ENCODE measurements at places on chromosomes 7 and 10.

DNA sequence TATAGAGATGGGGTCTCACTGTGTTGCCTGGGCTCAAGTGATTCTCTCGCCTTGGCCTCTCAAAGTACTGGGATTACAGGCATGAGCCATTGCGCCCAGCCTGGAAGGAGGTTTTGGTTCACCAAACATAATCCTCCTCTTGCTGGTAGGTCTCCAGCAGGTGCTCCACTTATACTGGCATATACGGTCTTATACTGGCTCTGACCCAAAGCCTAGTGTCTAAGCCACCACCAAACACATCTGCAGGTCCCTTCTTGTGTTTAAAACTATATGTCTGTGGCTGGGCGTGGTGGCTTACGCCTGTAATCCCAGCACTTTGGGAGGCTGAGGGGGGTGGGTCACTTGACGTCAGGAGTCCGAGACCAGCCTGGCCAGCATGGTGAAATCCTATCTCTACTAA is 5.4 kb downstream of the MBLAC1 start:
- no peak for DNase-seq

DNA sequence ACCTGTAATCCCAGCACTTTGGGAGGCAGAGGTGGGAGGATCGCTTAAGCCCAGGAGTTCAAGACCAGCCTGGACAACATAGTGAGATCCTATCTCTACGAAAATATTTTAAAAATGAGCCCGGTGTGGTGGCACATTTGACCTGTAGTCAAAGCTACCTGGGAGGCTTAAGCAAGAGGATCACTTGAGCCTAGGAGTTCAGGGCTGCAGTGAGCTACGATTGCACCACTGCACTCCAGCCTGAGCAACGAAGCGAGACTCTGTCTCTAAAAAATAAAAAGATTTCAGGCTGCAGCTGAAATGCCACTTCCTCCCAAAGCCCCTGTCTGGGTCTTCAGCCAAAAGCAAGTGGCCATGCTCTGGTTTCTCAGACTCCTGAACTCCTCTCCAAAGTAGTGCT is 38.7 kb upstream of the CARD11 start:
- no peak for DNase-seq

DNA sequence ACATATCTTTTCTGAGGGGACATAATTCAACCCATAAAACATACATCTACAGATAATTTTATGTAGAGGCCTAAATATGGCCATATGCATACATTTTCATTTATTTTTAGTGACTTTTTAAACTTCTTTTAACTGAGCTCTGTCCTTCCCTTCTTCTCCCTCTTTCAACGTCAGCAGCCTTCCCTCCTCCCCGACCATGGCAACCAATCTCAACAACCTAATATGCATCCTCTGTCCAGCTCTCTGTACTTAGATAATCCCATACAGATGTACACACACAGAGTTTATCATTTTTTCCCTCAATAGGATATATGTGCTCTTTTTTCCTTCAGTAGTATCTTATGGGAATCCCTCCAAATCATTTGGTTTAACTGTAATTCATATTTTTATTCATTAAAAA is 94.3 kb downstream of the CCDC71L start:
- no peak for DNase-seq

GRCh38 chr10:67549390-67549789 is 146.6 kb downstream of the CTNNA3 start:
- DNase-seq = no peak

DNA sequence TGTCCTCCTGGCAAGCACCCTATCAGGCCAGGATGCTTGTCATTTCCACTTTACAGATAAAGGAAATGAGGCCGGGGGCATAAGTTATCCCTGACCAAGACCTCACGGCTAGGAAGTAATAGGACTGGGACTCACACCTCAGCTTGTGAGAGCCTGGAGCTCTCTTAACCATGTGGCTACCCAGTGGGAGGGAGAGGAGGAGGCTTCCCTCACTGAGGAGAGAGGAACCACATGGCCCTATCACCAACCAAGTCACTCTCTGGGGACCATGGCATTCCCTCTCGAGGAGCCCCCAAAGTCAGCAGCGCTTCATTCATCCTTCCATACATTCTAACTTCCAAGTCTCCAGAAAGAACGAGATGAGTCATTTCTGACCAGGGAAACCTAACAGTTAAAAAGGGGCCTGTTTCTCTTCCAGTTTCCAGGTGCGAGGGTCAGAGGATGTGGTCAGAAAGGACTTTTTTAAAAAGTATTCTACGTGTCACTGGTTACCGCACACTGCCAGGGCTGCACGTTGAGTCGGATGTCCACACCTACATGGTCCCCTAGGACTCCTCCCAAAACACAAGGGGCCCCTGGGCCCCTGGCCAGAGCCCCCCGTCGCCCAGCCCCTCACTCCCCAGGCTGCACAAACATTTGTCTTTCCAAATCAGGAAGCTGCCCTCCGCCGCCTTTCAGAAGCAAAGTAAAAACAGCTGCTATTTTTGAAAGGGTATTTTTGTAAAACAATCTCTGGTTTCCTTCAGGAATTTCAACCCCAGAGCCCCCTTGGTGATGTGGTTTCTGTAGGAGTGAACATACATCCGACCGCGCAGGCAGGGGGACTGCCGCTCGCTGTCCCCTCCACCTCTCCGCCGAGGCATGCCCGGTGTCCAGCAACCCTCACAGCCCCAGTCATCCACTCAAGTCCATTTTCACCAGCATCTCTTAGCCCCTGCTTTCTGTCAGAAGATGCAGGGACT is 128.2 kb upstream of the CHST15 start:
- no peak for DNase-seq

- DNase-seq = no peak
Observed at GRCh38 chr7:80189638-80190037, 55.0 kb downstream of the GNAI1 start.

GRCh38 chr10:52617346-52617745 is 155.2 kb downstream of the MBL2 start:
- DNase-seq = no peak

DNA sequence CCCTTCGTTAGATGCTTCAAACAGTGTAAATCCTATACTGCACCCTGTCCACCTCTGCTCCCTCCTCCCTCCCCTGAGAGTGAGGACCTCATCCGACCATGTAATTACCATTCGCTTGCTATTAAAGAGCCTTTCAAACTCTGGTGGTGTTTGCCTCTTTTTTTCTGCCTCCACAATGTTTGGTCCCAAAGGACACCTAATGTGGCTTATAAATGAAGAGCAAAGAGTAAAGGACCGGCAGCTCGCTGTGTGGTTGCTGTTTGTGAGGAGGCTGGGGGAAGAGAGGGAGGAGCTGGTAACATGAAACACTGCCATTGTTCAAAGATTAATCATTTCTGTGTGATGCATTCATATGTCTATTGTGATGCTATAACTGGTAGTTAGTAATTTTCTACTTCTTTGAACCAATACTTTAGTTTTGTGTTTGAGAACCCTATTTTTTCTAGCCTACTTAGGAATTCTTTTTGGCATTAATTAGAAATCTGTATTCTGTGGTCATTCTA is 27.9 kb downstream of the MTURN start:
- DNase-seq = peak; percentile 94

DNA sequence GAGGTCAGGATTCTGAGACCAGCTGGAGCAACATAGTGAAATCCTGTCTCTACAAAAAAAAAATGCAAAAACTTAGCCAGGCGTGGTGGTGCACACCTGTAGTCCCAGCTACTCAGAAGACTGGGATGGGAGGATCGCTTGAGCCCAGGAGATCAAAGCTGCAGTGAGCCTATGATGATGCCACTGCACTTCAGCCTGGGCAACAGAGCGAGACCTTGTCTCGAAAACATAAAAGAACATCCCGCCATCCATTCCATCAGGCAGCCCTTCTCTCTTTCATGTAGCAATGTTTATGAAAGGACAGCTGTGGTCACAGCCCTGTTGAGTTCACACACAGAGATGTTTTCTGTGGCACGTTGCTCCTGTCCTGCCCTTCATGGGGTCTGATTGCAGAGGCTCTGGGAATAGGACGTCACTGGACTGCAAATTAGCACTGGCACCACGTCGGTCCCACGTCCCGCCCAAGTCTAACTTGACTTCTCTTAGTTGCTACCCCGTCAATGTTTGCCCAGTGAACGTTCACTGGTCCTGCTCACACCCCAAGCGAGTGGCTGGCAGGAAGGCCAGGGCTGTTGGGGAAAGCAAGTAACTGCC is 64.5 kb upstream of the MYL10 start:
- no peak for DNase-seq

DNA sequence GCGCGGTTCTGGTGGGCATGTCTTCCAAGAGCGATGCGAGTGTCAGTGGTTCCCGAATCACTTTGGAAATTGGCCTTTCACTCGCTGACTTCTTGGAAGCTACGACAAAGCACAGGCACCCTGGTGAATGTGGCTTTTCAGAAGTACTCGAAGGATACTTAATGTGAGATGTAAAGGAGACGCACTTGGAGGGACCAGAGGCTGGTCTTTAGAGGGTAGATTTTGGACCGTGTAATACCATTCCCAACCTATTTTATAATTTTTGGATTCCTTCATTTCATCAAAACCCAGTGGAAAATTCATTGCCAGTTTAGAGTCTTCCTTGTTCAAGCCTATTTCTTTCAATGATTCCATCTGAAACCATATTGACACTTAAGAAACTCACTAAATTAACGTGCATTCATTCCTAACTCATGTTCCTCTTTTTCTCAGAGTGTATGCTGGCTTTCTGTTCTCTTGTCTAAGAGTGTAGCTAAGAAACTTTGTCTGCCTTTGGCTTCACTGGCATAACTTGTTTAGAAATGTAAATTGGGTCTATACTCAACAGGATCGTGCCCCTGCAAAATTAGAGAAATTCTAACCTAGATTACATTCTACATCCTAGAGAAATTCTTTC is 645 bp upstream of the COPG2 start:
- DNase-seq = peak; percentile 51

DNA sequence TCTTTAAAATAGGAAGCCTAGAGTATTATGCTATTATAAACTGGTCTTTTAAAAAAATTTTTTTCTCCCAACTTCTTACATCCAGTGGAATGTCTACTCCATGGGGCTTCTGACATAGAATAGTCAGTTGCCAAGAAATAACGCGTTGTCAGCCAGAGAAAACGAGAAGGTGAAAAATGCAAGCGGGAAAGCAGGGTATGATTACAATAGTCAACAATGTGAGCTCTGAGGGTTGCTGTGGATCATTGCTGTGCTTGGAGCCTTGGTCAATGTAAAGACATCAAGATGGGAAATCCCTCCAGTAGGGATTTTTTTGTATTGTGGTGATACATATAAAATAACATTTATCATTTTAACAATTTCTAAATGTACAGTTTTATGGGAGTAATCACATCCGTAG is 27.6 kb upstream of the PLPP4 start:
- no peak for DNase-seq

- no peak for DNase-seq
Observed at GRCh38 chr10:70832852-70833528, 17.2 kb downstream of the SGPL1 start.

DNA sequence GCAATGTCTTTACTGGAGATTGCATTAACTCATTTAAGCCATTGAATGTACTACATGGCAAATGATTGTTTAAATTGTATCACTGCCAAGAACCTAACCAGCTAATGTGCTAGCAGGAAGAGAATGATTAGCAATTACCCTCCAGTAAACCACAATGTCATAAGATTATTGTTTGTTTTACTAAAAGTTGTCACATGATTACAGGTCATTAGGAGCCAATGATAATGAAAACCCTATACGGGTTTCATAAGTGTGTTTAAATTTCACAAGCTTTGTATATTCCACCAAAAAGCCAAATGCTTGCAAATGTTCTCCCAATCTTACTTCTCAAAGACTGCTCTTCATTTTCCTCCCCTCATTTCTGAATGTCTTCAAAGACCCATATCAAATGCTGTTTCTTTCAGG is 76.5 kb upstream of the PPP1R3C start:
- DNase-seq = no peak

- DNase-seq = no peak
Observed at GRCh38 chr10:69802424-69803161, 887 bp downstream of the COL13A1 start.

- no peak for DNase-seq
Observed at GRCh38 chr7:102467581-102468477, 3.0 kb downstream of the LRWD1 start.

DNA sequence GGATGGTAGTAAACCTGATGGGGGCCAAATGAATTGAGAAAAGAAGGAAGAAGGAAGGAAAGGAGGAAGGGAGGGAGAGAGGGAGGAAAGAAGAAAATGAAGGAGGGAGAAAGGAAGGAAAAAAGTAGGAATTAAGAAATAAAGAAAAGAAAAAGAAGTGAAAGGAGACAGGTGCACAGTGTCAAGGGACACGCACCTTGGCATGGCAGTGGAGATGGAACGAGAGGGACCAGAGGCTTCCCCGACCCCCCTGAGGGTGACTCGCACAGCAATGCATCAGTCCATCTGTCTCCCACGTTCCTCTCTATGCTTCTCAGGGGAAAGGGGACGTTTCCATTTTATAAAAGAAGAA is 199.6 kb downstream of the CXCL12 start:
- no peak for DNase-seq

GRCh38 chr7:92108821-92109220 is 25.5 kb downstream of the CYP51A1 start:
- DNase-seq = no peak

DNA sequence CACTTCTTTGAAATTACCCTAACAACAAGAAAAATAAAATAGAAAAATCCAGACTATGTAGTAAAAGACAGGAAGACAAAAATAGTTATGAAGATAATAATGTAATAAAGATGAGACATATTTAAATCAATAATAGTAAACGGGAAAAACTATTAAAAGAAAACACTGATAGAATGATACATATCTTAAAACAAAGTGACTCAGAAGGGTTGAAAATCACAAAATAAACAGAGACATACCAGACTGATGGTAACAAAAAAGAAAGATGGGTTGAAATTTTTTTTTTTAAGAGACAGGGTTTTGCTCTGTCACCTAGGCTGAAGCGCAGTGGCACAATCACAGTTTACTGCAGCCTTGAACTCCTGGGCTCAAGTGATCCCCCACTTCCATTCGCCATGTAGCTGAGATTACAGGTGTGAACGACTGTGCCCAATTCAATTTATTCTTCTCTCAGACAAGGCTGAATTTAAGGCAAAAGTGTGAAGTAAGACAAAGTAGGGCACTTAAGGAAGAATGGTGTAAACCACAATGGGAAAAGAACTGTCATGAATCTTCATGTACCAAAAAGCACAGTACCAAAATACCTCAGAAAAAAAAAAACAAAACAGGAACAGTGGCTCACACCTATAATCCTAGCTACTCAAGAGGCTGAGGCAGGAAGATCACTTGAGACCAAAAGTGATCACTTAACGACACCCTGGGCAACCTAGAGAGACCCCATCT is 47.4 kb downstream of the LMBR1 start:
- DNase-seq = no peak

DNA sequence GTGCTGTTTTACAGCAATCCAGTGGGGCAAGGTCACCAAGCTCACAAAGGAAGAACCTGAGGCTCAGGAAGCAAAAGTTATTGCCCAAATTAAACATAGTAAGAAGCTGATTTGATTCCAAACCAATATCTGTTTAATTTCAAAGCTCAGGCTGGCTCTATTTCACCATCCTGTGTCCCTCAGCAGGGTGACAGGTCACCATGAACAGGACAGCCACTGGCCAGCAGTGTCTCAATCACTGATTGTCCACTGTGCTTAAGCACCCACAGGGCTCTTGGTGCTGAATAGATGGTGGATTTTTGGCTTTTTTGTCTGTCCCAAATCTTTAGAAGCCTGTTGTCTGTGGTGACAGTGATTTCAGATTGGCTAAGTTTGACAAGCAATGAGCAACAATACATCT is 146.4 kb upstream of the ZNF32 start:
- no peak for DNase-seq

Data from NCI-H345 (cell line).